ENCODE measurements at places on chromosomes 4 and X.

- DNase-seq: no peak
These were observed 583.2 kb upstream of the INTU start for GRCh38 chr4:127049526-127049925.

DNA sequence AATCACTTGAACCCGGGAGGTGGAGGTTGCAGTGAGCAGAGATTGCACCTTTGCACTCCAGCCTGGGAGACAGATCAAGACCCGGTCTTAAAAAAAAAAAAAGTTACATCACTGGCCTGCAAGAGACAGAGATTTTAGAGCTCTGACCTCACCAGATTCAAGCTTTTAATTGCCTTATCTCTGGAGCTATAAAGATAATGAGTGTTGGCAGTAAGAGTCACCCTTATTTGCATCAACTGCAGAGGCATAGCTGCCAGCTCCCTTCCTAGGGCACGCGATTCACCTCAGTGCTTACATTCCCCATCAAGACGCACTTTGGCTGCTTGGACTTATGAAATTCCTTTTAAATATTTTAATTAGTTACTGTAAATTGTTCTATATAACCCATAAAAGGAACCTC, 12.5 kb upstream of the SPATA4 start:
- DNase-seq: no peak

- DNase-seq: no peak
These were observed 1209.7 kb upstream of the PABPC4L start for GRCh38 chr4:135411251-135411650.

DNA sequence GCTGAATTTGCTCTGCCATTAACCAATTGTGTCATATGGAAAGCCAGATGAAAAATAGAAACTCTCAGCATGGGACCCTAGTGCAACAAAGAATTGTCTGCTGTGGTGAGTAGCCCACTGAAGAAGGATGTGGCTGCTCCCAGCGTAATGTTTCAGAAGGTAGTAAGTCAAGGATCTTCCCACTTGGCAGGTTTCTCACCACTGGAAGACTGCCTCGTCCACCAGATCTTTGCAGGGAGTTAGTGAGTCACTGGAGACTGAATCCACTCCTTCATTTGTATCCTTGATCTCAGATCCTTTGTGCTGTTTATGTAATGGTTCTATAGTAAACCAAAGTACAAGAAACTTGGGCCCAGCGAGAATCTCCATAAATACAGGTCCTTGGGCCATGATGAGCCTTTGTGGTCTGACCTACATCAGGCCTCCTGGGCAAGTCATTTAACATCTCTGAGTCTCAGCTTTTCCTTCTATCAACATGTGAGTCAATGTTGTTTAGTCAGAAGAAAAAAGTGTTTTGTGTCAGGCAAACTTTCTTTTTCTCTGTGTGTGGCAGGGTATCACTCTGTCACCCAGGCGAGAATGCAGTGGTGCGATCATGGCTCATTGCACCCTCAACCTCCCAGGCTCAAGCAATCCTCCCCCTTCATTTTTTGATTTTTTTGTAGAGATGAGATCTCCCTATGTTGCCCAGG, 78.0 kb upstream of the CCDC160 start:
- DNase-seq: no peak

GRCh38 chr4:16026160-16026761, 57.6 kb downstream of the PROM1 start:
- DNase-seq: no peak

- DNase-seq: no peak
These were observed 90.6 kb downstream of the FRMPD4 start for GRCh38 chrX:12228862-12229261.

- DNase-seq: no peak
These were observed 13.8 kb downstream of the TLR10 start for GRCh38 chr4:38768968-38769394.

DNA sequence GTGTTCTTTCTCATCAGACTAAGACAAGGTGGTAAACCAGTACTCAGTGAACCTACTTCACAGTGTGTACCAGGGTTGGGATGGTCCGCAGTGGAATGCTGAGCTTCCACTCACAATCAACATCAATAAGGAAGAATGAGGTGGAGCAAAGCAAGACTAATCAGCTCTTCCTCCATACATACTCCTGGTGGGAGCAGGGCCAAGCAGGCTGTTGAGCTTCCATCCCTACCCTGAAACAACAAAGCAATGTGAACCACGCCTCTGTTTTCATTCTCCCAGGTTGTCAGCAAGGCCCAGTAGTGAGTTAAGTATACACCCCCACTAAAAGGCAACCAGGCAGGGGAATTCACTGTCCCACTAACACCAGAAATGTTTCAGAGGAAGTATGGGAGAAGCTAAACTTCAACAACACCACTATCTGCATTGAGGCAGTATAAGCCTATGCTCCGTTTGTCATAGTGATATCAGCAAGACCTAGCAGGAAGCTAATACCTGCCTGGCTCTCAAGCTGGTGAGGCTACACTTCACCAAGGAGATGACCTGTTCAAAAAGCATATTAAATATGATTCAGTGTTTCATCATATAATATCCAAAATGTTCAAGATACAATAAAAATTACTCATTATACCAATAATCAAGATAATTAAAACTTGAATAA, 109.5 kb downstream of the DDX60 start:
- DNase-seq: no peak

DNA sequence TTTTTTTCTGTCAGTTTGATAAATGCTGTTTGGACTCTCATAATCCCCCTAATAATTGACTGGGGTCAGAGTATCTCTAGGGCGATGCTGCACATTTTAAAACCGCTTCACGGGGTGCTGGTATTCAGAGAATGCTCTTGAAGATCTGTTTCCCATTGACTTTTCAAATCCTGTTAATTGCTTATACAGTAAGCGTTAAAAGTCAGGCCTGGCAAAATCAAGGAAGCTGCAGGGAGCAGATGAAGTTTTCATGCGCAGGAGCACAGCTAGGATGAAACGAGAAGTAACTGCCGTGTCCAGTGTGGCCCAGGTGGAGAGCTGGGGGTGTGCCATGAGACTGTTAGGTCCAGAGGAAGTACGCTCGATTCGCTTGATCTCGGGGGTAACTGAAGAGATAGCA, 312.9 kb downstream of the TRIML1 start:
- no peak for DNase-seq

- no peak for DNase-seq
These were observed 116.1 kb downstream of the AMMECR1 start for GRCh38 chrX:110201799-110202198.

GRCh38 chr4:158714937-158715336, 8.3 kb downstream of the PPID start:
- DNase-seq: no peak

GRCh38 chr4:8681391-8681790, 88.8 kb downstream of the CPZ start:
- DNase-seq: no peak

DNA sequence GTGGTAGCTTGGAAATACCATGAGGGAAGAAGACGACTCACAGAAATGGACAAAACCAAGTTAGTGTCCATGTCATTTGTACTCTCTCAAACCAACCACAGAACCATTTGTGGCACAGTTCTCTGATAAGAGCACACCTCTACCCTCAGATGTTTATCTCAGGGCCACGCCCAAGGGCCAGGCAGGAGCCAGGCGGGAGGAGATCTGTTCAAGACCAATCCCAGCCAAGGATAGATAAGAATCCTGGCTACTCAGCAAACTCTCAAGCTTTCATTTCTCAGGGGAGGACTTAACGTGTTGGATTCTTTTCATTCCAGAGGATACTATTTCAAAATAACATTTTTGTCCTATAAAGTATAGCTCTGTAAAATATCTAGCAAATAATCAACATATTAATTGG, 95.0 kb downstream of the NYX start:
- DNase-seq: no peak

- DNase-seq: no peak
These were observed 43.0 kb upstream of the HMX1 start for GRCh38 chr4:8914461-8915171.

DNA sequence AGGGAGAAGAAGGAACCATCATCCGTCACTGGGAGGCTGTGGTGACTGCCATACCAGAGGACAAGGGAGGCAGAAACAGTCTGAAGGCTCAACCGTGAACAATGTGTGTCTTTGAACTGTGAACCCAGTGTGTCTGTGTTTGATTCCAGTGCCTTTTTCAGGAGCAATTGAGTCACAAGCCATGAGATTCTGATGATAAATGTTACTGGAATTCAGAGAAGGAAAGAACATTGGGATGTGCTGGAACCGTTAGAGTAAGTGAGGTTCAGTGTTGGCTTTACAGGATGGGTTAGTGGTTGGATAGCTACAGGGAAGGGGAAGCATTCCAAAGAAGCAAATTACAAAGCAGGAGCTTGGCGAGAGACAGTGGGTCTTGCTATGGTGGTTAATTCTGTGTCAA, 464.4 kb downstream of the TRIML1 start:
- DNase-seq: no peak

DNA sequence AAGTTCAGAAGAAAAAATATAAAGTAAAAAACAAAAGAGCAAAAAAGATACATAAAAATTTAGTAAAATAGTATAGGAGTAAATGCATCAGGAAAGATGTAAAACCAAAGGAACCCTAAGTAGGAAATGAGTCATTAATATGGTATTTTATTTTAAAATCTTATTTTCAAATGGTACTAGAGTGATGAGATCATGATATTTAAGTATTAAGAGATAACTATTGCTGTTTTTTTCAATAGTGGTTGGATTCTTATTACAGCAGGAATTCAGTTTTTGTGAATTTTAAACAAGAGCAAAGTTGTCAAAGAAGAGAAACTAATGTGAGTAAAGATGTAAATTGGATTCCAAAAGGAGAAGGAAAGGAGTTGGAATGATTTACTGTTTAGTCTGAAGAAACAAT, 20.0 kb downstream of the EMCN start:
- no peak for DNase-seq

DNA sequence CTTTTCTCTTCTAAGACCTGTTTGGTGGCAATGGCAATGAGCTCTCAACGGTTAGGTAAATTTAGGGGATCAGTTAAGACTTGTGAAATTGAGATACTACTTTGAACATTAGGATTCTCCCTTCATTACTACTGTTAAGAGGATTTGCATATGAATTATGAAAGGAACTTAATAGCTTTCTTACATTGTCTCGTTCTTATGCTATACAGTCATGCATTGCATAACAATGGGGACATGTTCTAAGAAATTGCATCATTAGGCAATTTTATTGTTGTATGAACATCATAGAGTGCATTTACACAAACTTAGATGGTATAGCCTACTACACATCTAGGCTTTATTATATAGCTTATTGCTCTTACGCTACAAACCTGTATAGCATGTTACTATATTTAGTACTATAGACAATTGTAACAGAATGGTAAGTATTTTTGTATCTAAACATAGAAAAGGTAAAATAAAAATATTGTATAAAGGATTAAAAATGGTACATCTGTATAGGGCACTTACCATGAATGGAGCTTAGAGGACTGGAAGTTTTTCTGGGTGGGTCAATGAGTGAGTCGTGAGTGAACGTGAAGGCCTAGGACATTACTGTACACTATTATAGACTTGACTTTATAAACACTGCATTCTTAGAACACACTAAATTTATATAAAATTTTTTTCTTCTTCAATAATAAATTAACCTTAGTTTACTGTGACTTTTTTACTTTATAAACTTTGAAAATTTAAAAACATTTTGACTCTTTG, 62.5 kb downstream of the PAQR3 start:
- DNase-seq: no peak

DNA sequence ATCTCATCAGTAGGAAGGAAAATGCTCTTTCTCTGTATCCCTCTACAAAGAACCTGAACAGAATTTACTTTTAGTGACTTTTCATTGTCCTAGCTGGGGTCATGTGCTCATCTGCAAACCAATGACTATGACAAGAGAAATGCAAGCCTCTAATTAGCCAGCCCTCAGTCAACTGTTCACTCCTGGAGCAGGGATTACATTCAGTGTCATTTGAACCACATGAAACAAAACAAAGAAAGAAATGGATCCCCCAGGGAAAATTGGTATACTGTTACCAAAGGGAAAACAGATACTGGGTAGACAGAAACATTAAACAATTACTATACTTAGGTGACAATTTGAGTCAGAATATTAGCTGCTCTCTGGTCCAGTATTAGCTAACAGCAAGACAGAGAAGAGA, 173.6 kb downstream of the RCHY1 start:
- no peak for DNase-seq

- DNase-seq: no peak
These were observed 49.7 kb downstream of the OTC start for GRCh38 chrX:38402118-38402517.

DNA sequence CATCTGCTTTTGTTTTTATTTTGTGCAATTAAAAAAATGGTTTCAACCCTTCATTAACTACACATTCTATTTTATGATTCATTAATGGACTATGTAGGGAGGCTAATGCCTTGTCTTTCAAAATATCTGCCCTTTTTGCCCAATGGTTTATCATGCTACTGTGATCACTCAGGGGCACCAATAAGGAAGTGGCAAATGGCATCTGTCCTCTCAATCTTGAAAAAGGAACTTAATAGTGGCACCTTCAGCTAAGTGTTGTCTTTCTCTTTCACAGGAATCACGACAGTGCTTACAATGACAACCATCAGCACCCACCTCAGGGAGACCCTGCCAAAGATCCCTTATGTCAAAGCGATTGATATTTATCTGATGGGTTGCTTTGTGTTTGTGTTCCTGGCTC, 57.1 kb downstream of the COMMD8 start:
- no peak for DNase-seq

- no peak for DNase-seq
These were observed 38.8 kb downstream of the CLCN3 start for GRCh38 chr4:169658975-169659715.

- DNase-seq: no peak
These were observed 120.4 kb downstream of the NDST3 start for GRCh38 chr4:118154649-118155048.

- no peak for DNase-seq
These were observed 124.6 kb upstream of the MAP3K15 start for GRCh38 chrX:19639813-19640462.

- no peak for DNase-seq
These were observed 24.3 kb downstream of the GAK start for GRCh38 chr4:907691-908425.

- DNase-seq: no peak
These were observed 394.3 kb upstream of the SLIT2 start for GRCh38 chr4:19857380-19857779.

GRCh38 chr4:64967286-64967685, 558.0 kb upstream of the TECRL start:
- no peak for DNase-seq

GRCh38 chr4:29142708-29143107, 1577.5 kb upstream of the PCDH7 start:
- DNase-seq: no peak

DNA sequence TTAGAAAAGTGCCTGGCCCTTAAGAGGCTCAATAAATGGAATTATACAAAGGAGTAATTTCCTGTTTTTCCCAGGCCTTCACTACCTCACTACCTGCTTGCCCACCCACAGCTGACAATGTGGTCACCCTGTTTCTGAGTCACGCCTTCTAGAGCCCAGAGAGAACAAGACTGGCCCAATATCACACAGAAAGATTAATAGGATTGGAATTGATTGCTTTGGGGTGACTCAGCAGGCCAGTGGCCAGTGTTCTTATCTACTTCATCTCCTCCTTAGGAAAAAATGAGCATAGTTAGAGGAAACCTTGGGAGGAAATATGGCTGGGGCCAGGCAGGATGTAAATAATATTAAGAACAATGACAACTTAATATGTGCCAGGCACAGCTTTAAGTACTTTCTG, 4.5 kb upstream of the FGF16 start:
- DNase-seq: no peak
